ENCODE measurements at places on chromosomes 2 and 18.

DNA sequence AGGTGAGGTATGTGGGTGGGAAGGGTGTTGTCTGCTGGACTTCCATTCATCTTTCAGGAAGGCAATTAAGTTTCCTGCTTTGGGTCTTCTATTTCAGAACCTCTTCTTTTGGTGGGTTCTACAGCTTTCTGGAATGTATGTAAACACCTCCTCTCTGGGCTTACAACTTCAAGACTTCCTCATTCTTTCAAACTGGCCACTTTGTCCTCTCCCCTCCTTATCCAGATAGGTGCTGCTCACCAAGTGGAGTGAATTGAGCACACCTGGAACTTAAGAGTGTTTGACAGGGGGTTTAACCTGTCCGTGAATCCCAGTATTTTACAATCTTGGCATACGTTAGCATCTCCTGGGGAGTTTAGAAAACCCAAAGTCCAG lies 5.2 kb upstream of the MRPL33 start:
- DNase-seq, result no peak

- DNase-seq, result peak; percentile 43
Measured at GRCh38 chr18:67217551-67218166, 298.9 kb downstream of the DSEL start.

DNA sequence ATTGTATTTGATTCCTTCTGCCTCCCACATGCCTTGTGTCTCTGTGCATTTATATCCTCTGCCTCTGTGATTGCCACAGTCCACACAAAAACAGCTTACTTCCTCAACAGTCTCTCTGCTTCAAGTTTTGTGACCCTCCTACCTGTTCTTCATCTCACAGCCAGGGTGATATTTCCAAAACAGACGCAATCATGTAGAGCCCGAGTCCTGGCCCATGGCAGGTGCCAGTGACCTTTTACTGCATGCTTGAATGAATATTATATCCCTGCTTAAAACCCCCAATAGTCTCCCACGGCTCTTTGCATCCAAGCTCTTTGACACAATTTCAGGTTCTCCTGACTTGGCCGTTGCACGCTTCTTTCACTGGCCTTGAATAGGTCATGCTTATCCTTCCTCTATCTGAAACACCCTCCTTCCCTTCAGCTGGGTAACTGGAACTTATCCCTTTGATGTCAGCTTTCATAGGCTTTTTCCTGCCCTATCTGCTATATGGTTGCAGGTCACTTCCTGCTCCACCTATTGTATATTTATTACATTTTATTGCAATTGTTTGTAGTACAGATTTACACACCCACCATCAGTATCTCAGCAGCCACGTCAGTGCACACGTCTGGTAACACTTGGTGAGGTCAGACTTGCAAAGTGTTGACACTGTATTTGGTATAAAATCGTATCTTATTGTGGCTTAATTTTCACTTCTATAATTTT lies 29.7 kb upstream of the IL1B start:
- DNase-seq, result no peak

GRCh38 chr2:32095671-32096070 lies 32.3 kb downstream of the SPAST start:
- DNase-seq, result no peak

Data from NCI-H748 treated with DMSO at 0.1 percent for 48 hours (cell line).